ENCODE measurements at places on chromosomes 4 and X. TPM values are rescaled to one million over a fixed set of nuclear protein-coding genes. Genes with fewer than 3 reads are reported as not detected.

- no peak for DNase-seq
These were observed 212.0 kb downstream of the DHX15 start for GRCh38 chr4:24372341-24372740.

GRCh38 chr4:180564026-180564425 lies 1679.2 kb upstream of the TENM3 start:
- DNase-seq: no peak

DNA sequence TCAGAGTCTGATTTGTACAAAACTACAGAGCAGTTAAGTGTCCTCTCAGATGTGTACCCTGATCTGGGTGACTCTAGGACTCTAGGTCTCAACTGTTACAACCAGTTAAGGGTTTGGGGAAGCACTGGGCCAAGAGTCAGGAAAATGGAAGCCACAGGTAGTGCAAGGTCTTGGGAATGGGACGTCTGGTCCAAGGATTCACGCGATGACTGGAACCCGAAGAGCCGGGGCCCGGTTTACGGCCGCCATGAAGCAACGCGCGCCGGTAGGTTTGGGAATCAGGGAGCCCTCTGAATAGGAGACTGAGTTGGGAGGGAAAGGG lies 321 bp upstream of the HPRT1 start:
- DNase-seq: no peak

DNA sequence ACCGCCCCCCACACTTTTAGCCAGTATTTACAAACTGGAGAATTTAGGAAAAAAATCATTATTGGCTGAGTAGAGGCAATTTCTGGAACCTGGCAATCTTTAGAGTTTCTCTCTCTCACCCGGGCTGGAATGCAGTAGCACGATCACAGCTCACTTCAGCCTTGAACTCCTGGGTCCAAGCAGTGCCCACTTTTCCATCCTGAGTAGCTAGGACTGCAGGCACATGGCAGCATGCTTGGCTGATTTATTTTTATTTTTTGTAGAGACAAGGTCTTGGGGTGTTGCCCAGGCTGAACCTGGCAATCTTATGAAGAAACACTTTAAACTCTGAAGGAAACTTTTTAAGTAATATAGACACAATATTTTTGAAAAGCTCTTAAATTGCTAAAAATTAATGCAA lies 120.1 kb downstream of the AFF1 start:
- DNase-seq: no peak

DNA sequence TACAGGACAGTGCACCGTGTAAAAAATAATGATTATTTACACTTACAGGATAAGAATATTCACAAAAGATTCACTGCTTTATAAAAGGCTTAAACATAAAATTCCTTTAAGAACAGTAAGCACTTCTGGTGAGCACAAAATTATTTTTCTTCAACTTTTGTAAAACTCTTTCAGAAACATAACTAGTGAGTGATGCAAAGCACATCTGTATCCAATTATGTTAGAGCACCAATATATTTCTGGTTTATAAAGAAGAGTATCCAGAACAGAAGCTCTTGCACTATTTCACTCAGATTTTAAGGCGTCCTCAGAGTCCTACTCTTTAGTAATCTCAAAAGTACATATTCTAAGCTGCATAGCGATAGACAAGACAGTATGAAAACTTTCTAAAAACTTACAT lies 276.0 kb downstream of the C4orf33 start:
- no peak for DNase-seq

Gene ATOH1
- total RNA-seq: not detected

Gene TIGD4
- total RNA-seq: 0.16 TPM

GRCh38 chrX:312621-313331 lies 5.8 kb downstream of the GTPBP6 start:
- DNase-seq: no peak

Gene CFAP99
- not detected for total RNA-seq

DNA sequence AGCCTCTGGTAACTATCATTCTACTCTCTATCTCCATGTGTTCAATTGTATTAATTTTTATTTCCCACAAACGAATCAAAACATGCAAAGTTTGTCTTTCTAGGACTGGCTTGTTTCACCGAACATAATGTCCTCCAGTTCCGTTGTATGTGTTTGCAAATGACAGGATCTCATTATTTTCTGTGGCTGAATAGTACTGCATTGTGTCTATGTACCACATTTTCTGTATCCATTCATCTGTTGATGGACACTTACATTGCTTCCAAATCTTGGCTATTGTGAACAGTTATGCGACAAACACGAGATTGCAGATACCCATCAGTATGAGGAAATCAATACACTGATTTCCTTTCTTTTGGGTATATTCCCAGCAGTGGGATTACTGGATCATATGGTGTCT lies 8.4 kb upstream of the LDOC1 start:
- no peak for DNase-seq

Gene EDA
- 1.1 TPM for total RNA-seq

Gene NAA11
- total RNA-seq: 7.1 TPM

DNA sequence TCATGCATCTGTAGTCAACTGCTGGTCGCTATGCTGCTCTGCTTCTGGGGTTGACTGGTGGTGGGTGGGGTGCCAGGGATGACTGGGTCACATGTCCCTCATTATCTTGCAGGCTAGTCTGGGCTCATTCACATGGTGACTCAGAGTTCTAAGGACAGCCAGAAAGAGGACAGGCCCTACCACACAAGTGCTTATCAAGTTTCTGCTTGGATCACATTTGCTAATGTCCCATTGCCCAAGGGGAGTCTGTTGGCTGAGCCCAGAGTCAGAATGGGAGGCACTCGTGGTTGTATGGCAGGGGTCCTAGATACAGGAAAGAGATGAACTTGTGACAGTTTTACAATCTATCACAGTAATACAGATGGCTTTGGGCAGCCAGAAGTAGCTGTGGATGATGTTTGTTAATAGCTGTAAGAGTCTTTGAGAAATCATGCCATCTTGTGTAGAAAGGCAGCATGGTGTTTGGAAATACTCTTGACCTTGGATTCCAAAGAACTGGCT lies 221.3 kb downstream of the GPAT3 start:
- no peak for DNase-seq

Gene SPANXA2
- total RNA-seq: 223 TPM

Data from H4 (cell line).